ENCODE measurements at places on chromosomes 6 and 20.

- DNase-seq, result no peak
These were observed 19.2 kb downstream of the CAPN11 start for GRCh38 chr6:44177691-44178423.

DNA sequence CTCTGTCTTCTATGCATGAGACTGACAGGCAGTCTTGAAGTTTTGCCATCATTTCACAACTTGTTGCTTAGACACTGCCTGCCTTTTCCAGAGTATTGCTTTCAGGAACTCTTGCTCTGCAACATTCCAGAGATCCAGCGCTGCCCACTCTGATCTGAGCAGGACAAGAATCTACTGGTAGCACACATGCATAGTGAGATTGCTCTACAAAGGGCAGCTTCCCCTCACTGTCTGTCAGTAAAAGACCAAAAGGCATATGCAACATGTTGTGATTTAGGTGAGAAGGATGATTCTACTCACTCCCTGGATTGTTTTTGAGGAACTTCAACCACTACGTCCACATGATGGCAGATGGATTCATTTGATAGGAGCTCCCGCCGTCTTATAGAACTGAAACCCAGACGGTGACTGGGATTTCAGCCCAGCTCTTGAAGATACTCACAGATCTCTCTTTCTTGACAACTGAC lies 259.1 kb downstream of the ARID1B start:
- no peak for DNase-seq

- DNase-seq, result no peak
These were observed 45.0 kb downstream of the ELMO2 start for GRCh38 chr20:46361381-46361780.

DNA sequence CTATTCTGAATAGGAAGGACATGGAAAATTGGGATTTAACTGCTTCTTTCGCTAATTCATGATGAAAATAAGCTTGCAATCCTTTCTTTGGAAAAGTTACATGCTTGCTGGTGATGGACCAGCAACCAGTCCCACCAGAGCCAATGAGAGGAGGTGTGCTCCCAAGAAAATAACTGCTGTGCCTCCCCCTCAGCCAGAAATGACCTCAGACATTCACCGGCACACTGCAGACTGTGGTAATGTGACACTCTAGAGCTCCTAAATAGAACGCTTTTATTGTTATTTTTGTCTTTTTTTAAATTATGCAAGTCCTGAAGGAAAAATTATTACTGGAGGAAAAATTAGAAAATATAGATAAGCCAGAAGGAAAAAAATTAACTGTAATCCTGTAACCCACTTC lies 2.6 kb downstream of the PYGB start:
- DNase-seq, result no peak

DNA sequence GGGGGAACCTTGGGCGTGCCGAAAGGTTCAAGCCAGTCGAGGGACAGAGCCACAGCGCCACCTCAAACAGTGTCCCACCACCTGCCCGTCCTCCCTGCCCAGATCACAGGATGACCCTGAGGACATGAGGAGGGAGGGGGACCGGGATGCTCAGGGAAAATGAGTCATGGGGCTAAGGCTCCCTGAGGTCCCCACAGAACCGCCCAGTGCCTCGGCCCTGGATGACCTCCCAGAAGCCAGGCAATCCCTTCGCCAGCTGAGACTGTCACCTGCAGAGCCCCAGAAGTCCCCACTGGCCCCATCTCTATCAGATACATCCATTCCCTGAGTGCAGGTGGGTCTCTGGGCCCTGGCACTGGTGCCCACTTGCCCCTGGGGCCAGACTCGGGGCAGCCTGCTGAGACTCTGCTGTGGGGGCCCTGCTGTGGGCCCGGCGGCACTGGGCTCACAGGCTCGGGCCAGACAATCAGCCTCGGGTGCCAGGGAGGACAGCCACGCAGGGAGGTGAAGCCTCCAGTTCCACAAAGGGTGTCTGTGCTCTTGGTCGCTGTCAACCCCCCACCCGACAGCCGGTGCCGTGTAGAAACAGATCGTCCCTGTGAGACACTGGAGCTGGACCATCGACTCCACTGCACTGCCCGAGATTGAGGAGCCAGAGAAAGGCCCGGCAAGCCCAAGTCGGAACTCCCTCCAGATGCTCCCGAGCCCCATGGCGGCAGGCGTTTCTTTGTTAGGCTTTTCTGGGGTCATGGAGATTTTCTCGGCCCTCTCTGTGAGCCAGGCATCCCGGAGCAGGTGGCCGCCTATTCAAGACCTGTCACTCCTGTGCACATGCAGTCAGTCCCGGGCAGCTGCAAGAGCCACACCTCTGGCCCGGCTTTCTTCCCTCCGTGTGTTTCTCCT lies 26.1 kb downstream of the PXDC1 start:
- no peak for DNase-seq

DNA sequence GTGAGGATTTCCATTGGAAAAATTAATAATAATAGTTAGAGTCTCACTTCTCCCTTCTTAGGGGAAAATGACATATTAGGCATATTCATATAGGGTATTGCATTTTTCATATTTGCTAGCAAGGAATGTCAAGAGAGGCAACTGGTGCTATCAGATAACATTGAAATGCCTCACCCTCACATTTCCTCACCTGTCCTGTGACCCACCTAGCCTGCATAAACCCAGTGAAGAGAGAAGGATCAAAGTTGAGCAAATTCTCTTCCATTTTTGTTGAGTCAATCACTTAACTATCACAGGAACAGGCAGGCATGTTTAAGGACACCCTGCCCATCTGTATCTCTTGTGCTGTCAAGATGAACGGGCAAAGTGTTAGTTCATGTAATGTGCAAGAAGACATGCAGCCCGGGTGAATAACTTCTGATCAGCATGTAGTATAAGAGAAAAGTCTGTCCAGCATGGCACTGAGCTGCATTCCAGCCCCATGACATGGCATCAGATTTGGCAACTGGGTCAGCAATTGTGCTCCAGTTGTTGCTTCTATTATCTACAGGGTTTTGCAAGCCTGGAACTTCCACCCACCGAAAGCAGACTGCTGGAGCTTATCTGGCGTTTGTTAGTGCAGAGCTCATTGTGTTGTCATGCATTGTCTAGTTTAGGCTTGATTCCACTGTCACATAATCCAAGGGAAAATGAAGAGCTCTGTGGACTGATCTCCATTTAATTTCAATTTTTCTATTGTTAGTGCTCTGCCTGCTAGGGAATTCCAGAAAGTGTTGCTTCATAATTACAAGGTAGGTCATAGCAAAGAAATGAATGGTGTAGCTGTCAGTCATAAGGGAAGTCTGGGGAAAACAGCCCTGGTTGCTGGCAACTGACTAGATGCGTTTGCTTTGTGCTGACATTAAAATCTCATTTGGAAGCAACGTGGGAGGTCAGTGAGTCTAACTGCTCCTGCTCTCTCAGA lies 138.4 kb upstream of the TNFAIP3 start:
- DNase-seq, result no peak

- no peak for DNase-seq
These were observed 59.4 kb upstream of the BACH2 start for GRCh38 chr6:90356012-90356421.

- no peak for DNase-seq
These were observed 115.4 kb downstream of the MYO6 start for GRCh38 chr6:75864446-75864845.

- DNase-seq, result no peak
These were observed 19.4 kb upstream of the TUBB2A start for GRCh38 chr6:3176562-3177355.

GRCh38 chr6:122712448-122713137 lies 66.9 kb upstream of the FABP7 start:
- no peak for DNase-seq

GRCh38 chr6:33217246-33217645 lies 8.9 kb downstream of the RING1 start:
- no peak for DNase-seq

- DNase-seq, result no peak
These were observed 253.5 kb downstream of the GJA1 start for GRCh38 chr6:121688974-121689373.

DNA sequence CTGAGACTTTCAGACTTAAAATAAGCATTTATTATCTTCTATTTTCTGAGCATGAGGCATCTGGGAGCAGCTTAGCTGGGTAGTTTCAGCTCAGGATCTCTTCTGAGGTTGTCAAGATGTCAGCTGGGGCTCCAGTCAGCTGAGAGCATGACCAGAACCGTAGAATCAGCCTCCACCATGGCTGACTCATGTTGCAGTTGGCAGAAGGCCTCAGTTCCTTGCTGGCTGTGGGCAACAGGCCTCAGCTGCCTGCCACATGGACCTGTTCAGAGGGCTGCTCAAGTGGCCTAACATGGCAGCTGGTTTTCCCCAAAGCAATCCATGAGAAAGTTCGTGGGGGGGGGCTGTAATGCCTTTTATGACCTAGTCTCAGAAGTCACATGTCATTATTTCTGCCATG lies 142.3 kb downstream of the LY86 start:
- no peak for DNase-seq

- no peak for DNase-seq
These were observed 1034.9 kb downstream of the EYS start for GRCh38 chr6:64672131-64672530.

DNA sequence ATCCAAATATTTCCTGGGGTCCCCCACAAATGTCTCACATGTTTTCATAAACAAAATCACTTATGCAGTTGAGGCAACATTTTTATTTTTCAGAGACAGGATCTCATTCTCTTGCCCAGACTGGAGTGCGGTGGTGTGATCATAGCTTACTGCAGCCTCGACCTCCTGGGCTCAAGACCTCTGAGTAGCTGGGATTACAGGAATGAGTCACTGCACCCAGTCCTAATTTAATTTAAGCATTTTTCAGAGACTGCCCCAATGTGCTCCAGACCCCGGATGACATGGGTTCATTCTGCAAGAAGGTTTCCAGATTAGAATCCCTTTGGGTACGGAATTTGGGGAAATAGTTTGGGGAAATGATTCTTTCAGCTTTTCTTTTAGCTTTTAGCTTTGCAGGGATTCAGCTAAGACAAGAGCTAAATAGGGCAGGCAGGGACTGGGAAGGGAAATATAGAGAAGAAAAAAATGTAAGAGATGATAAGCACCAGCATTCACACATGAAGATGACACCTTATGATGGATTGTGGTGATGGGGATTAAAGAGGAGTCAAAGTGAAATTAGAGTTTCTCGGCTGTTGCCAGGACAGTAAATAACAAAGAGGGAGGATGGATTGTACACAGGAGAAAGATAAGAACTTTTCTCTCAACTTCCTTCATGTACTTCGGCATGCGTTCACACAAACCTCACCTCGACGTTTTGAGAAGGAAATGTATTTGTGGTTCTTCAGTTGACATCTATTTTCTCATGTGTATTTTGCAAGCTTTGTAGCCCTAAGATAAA lies 169.4 kb upstream of the TAB2 start:
- no peak for DNase-seq

GRCh38 chr6:122702841-122703240 lies 76.7 kb upstream of the FABP7 start:
- DNase-seq, result no peak

- DNase-seq, result no peak
These were observed 33.5 kb downstream of the GHRH start for GRCh38 chr20:37228082-37228481.

DNA sequence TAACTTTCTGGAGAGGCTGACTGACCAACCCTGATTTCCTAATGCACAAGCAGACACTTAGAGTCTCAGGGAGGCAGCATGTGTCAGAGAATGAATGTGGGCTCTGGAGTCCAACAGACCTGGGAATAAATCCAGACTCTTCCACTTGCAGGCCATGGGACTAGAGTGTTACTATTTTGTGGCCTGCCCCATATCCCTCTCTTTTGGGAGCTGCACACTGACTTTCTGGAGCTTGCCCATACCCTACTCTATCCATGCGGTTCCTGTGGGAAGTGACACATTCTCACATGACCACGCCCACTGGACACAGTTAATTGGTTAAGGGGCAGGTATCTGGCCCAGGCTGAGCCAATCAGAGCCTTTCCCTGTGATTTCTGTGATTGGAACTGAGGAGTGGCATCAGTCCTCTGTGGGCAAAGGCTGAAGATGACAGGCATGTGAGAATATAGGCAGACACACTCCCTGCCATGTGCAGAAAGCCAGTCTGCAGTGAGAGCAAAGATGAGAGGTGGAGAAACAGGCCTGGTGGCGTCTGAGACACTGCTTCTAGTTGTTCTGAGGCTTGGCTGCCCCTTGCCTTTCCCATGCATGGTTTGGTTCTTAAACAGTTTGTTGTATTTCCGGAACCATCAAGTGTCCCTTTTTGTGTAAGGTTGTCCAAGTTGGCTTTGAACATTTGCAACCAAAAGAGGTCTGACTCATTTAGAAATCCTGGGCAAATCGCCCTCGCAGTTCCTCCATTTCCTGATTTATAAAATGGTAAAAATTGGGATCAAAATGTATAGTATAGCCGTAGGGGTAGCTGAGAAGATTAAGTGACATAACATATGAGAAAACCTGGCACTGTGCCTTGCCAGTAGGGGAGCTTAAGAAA lies 125.6 kb downstream of the CDC5L start:
- DNase-seq, result no peak

DNA sequence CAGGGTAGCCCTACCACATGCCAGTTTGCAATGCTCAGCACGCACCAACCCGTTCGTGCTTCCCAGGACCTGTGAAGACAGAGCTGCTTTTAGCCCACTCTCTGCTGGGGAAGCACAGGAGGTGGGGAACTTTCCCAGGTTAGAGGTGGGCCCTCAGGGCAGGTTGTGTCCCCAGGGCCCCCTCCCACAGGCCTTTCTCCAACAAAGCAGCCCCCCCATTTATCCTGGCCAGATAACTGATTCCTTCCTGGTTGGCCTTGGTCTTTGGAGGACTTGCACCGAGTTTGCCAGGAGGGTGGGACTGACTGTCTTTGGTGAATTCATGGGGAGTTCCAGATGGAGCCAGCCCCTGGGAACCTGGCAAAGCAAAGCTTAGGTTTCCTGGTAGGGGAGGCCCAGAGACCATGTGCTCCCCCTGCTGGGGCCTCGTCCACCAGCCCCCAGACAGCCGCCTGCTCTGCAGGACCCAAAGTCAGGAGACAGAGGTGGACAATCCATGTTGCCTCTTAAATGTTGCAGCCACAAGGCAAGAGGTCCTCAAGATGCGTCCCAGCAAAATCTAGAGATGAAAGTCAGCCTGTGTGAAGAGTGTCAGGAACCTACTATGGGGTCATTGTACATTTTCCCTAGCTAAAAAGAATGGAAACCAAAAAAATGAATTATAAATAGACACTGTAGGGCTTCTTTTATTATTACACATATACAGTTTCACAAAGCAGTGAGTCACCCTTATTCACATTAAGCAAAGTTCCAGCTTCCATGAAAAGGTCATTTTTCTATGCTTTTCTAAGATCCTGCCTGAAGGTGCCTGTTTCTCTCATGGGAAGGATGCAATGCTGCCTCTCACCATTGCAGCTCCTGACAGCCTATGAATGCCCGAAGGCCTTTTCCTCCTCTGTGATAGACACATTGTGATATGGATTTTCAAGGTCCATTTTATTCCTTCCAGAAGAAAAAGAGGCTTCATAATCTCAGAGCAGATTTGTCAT lies 497.8 kb downstream of the PREX1 start:
- DNase-seq, result peak; percentile 28

DNA sequence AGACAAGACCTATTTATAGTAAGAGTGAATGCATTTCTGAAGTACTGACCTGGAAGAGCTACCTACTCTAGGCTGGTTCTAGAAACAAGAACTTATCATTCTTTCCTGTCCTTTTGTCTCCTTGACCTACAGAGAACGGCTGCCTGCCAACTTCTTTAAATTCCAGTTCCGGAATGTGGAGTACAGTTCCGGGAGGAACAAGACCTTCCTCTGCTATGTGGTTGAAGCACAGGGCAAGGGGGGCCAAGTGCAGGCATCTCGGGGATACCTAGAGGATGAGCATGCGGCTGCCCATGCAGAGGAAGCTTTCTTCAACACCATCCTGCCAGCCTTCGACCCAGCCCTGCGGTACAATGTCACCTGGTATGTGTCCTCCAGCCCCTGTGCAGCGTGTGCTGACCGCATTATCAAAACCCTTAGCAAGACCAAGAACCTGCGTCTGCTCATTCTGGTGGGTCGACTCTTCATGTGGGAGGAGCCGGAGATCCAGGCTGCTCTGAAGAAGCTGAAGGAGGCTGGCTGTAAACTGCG lies 8.3 kb downstream of the APOBEC2 start:
- DNase-seq, result no peak

Measured in NCI-H2171 (cell line).